ENCODE measurements at places on chromosomes 4 and X.

DNA sequence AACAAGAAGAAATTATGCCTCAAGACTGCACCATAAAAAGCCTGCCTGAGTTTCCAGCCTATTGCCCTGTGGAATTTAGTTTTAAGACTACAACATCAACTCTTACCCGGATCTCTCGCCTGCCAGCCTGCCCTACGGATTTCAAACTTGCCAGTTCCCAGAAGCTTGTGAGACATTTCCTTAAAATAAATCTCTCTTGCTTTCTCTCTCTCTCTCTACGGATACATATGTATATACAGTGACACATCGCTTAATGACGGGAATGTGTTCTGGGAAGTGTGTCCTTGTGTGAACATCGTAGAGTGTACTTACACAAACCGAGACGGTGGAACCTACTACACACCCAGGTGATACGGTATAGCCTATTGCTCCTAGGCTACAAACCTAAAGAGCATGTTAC, 79.5 kb downstream of the CLNK start:
- DNase-seq: no peak

GRCh38 chrX:135740681-135741149, 27.3 kb downstream of the CT45A1 start:
- no peak for DNase-seq

DNA sequence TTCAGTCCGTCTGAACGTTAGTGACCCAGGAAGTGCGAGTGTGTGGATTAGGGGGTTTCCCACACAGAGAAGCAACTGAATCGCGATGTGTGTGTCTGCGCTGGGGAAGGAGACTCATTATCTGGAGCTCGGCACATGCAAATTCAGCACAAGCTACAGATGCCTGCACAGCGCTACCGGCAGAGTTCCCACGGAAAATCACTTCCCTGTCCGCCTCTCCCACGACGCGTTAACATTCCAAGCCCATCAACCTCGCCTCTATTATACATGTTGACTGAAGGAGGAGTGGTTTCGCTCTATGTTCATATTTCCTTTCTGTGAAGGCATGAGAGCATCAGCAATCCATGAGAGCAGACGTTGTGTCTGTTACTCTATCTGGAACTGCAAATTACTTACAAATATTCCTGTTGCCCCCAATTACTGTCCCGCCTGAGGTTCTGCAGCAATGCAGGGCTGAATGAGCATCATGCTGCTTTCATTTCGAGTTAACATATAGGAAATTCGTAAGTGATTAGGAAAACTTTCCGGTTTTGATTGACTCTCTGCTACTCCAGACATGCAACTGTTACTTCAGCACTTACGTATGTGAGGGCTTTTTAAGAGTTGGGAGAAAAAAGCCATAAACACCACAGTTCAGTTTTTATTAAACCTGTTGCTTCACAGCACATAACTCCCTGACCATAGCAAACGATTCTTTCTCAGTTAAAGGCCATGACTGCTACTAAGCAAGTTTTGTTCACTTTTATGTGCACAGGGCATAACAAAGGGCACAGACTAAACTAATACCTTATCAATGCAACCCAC, 15.0 kb upstream of the MTNR1A start:
- no peak for DNase-seq

GRCh38 chr4:8738471-8738931, 133.1 kb downstream of the HMX1 start:
- no peak for DNase-seq

GRCh38 chr4:151297170-151297569, 20.2 kb downstream of the PRSS48 start:
- no peak for DNase-seq

- peak; percentile 48 for DNase-seq
Observed at GRCh38 chr4:52051615-52052474, 741 bp downstream of the SPATA18 start.

GRCh38 chrX:78024349-78025059, 55.1 kb upstream of the PGAM4 start:
- no peak for DNase-seq

GRCh38 chr4:107094332-107094731, 58.2 kb upstream of the DKK2 start:
- no peak for DNase-seq

GRCh38 chr4:99144070-99144469, at the start of gene ADH4:
Gene ADH4 (minus strand): TSS chr4:99144297. CDS start chr4:99144222, 75 bp downstream.
- DNase-seq: no peak

- DNase-seq: no peak
Observed at GRCh38 chr4:85966373-85966772, 393.5 kb downstream of the MAPK10 start.

DNA sequence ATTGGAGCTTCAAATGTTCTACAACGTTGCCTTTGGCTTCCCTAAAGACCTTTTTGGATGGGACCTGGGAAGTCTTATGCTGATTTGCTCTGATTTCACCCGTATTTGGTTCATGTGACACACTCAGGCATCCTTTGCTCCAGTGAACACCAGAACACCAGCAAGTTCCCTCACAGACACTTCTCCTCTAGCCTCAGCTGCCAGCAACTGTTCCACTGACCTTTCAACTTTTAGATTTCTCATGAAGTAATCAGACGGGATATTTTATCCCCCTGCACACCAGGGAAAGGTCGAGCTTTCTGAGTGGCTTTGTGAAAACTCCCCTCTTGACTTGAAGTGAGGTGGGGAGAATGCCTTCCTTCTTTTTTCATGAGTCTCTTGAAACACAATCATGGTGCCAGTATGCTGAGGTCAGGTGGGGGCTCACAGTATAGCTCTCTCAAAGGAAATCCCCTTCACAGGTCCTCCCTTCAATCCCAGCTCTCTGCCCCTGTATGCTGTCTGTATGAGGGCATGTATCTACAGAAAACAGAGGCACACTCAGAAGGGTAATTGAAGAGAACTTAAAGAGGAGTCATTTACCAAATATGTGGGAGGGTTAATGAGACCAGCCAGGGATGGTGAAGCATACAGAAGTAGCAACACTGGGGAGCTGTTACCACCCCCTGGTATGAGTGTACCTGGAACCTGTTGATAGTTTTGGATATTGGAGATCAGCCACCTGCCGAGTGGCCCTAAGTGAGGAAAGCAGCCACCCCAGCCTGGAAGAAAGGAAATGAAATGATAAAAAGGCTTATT, 62.7 kb downstream of the FGFBP1 start:
- DNase-seq: no peak

- DNase-seq: peak; percentile 54
Observed at GRCh38 chr4:162891788-162892707, 274.6 kb downstream of the NAF1 start.

- DNase-seq: no peak
Observed at GRCh38 chr4:182022909-182023308, 220.3 kb upstream of the TENM3 start.

DNA sequence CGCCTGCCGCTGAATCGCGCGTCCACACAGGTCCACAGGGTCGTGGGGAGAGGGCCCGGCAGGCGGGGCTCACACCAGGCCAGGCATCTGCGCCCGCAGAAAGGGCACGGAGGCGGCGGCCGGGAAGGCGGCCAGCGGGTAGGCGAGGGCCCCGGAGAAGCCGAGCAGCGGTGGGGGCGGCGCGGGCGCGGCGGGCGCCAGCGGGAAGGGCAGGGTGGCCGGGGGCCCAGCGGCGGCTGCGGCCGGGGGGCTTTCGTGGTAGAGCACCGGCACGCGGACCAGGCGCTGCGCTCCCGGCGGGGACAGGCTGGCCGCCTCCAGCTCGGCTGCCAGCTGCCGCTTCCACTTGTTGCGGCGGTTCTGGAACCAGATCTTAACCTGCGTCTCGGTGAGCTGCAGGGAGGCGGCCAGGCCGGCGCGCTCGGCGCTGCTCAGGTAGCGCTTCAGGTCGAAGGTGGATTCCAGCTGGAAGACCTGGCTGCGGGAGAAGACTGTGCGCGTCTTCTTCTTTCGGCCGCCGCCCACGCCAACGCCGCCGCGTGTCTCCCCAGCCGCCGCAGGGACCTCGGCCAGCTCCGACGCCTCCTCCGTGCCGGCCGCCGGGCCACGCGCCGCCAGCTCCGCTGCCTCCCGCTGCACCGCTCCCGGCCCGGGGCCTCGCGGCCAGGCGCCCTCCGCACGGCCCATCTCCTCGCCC, 3.9 kb downstream of the HMX1 start:
- DNase-seq: no peak

GRCh38 chr4:15231265-15232091, 196.4 kb upstream of the C1QTNF7 start:
- peak; percentile 22 for DNase-seq

- DNase-seq: no peak
Observed at GRCh38 chrX:109350051-109350450, 131.8 kb downstream of the GUCY2F start.

GRCh38 chr4:173398220-173398619, 696 bp downstream of the SCRG1 start:
- no peak for DNase-seq

GRCh38 chrX:48696909-48697727, 584 bp downstream of the SUV39H1 start:
- DNase-seq: no peak

- no peak for DNase-seq
Observed at GRCh38 chrX:17081511-17081910, 135.1 kb downstream of the REPS2 start.

- no peak for DNase-seq
Observed at GRCh38 chrX:77793946-77794345, 7.9 kb upstream of the ATRX start.

DNA sequence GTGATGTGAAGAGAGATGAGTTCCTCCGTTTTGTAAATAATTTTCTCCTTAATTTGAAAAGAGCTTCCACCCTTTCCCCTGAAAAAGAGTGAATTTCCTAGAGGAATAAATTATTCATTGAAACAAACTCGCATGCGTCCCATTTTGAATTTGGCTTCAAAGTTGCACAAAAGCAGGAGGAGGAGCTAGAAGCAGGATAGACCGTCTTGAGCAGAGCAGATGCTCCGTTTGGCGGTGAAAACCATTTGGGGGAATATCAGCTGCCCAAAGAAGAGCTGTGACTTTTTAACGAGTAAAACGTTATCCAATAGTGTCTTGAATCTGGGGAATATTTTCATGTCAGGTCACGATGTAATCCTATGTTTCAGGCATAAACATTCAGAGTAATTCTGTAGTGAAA, 42.0 kb downstream of the FAM149A start:
- DNase-seq: no peak

All from DMS 273 treated with DMSO at 0.1 percent for 48 hours (cell line).